ENCODE measurements at places on chromosomes 3 and 15.

DNA sequence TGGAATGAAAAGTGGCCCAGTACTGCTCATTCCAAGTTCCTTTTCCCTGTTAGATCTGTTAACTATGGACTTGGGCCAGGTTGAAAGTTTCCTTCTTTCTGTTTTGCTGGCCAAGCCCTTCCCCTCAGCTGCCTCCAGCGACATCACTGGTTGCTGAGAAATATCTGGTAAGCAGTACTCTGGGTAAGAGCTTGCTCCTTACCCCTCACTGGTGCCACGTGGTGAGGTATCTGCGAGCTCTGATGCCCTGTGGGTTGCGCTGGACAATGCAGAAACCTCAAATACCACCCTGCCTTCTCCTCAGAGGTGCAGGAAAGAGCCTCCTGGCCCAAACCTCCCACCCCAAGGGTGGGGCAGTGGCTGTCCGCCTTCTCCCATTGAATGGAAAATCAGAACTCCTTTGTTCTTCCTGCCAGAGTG, 42.9 kb upstream of the APH1B start:
- peak; percentile 56 for DNase-seq

DNA sequence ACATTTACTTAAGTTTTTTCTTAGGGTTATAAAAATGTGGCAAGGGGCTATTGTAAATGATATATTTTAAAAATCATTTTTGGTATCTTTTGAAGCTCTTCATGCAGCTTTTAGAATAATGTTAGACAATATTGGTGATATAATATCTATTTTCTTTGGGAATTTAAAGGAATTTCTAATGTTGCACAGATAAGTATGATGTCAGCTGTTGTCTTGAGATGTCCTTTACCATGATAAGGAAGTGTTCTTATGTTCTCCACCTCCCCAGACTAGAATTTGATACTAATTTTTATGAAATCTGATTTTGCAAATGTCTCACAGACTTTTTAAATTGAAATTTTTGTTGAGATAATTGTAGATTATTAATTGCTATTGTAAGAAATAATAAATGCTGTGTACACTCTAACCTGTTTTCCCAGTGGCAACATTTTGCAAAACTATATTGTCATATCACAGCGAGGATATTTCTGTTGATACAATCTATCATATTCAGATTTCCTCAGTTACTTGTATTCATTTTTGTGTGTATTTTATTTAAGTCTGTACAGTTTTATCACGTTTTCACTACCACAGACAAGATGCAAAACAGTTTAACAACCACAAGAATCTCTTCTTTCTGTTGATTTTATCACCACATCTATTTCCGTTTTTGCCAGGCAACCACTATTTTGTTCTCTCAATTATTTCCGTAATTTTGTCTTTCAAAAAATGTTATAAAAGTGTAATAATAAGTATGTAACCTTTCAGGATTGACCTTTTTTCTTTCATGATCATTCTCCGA, 55.4 kb downstream of the SPRED1 start:
- DNase-seq, result no peak

DNA sequence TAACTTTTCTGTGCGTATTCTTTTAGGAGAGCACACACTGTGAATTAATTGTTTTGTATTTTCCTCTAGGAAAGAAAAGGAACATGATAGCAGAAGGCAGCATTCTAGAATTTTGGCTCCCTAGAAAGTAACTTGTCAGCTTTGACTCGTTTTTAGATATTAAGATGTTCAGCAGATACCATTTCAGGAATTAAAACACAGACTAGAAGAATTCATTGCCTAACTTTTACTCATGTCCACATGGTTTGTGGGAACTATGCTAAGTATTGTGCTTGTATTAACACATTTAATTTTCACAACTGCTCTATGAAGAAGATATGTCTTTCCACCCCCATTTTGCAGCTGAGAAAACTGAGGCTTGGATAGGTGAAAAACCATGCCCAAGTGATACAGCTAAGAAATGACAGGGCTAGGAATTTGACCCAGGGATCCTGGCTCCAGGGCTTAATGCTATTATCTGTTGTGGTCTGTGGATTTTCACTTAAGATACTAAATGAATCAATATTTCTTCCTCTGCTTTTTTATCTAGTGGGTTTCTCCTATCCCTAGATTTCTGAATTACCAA, 128.8 kb downstream of the MITF start:
- peak; percentile 14 for DNase-seq

- DNase-seq, result no peak
These were observed 159.2 kb downstream of the CNTN6 start for GRCh38 chr3:1252061-1252430.

- DNase-seq, result no peak
These were observed 270.5 kb upstream of the STT3B start for GRCh38 chr3:31262201-31262600.

DNA sequence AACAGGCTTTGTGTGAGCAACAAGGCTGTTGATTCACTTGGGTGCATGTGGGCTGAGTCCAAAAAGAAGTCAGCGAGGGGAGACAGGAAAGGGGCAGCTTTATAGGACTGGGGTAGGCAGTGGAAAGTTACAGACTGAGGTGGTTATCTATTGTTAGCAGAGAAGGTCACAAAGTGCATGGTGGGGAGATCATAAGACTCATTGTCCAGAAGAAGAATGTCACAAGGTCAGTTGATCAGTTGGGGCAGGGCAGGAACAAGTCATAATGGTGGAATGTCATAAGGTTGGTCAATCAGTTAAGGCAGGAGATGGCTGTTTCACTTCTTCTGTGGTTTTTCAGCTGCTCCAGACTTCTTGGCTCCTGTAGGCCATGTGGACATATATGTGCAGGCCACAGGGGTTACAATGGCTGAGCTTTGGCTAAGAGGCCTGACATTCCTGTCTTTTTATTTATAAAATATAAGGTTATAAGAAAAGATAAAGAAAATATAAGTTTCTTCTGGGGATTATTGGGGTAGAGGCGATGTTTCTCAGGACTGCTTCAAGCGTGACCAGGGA, 69.5 kb upstream of the SNTN start:
- peak; percentile 3 for DNase-seq

- DNase-seq, result no peak
These were observed 7.6 kb downstream of the SMAD3 start for GRCh38 chr15:67072958-67073357.

DNA sequence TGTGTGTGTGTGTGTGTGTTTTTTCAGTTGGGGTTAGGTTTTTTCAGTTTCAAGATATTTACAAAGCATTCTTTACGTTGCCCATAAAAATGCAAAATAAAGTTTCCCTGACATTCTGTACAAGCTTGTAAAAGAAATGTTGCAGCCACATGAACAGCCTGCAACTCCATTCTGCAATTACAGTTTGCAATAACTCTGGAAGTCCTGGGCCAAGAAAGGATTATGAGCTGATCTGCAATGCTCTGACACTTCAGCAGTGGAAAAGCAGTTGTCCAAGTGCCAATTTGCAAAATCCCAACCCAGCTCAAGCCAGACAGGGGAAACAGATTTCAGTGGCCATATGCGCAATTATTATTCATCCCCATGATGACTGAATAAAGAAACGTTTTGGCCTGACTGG, 322.1 kb downstream of the MEX3B start:
- DNase-seq, result no peak

DNA sequence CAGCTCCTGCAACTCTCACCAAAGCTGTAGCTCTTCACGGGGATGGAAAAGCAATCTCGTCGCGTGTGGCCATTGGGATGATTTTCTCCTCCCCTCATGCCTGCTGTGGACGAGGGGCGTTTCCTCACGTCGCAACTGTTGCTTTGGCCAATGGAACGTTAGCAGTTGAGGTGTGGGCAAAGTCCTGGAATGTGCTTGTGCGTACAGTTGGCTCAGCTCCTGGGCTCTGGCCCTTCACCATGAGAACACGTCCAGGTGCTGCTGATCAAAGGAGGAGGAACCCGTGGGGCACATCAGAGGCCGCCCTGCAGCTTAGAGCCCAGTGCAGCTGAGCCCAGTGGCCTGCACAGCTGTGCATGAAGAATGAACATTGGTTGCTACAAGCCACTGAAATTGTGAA, 186.1 kb downstream of the TJP1 start:
- DNase-seq, result no peak

DNA sequence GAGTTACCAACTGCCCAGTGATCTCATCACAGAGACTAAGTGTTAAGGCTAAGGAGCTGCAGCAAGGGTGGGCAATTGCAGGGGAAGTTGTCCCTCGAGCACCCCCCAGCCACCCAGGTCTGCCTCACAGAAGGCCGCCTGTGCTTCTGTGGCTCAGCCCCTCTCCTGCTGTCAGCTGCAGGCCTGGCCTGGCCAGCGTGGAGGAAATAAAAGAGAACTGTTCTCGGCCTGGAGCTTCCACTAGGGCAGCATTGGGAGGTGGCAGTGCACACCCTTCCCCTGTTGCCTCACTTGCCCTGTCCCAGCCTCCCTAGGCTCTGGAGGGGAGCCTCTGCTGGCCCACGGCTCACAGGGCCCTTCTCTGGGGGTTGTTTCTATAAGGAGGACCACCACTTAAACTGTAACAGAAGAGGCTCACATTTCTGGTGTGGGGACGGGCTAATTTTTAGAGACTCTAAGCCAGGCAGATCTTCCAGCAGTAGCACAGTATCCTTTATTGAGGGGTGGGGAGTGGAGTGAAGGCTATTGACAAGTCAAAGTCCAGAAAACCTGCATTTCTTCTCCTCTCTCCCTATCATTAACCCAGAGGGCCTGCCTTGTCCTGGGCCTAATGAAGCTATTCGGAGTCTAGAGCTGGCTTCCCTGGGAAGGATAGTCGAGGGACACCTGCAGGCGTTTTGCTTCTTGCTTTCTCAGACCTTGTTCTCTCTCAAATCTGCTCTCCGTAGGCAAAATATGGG, 75.6 kb upstream of the ADPGK start:
- no peak for DNase-seq

DNA sequence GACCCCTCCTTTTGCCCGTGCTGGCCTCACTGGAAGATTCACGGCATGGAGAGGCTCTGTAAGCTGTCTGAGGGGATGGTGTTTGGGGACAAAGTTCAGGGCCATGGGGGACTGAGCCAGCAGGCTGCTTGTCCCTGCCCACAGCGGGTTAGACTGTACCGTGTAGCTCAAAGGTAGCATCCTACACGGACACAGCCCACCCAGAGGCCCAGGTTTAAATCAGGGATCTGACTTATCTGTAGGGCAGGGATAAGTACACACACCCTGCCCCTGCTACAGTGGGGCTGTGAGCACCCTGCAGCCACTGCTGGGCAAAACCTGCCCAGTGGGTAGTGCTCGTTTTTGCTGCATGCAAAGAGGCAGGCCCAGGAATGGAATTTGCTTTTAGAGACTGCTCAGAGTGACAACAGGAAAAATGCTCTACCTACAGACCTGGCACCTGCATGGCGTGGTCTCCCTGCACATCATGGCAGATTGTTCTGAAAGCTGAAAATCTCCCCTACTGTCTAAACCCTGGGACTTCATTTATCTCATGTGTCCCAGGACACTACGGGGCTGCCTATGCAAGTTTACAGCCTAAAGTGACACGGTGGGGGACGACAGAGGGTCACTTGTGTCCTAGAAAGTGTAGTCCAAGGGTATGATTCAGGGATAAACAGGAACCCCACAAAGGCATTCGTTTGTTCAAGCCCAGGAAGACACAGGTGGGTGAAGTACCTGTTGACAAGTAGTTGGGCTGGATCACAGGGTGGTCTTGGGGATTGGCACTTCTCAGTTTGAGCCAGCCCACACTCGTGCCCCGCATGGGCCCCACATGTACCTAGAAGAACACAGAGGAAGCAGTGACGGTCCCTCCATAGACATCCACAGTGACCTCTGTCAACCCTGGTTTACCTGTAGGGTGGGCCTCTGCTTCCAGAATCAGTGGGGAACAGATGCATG, 27.7 kb downstream of the CHDH start:
- DNase-seq, result no peak

DNA sequence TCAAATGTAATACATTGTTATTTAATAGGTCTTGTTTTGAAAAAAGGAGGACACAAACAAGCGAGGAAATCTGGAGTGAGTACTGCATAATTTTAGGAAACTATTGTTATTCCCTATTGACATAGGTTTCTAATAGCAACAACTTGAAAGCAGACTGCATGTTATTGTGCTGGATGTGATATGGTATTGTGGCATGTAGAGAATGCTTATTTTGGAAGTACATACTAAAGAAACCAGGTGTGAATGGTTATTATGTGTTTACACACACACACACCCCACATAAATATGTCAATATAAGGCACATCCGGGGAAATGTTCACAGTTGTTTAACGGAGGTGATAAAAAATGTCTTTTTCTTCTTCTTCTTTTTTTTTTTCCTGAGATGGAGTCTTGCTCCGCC, 5.9 kb upstream of the MORF4L1 start:
- DNase-seq, result no peak

DNA sequence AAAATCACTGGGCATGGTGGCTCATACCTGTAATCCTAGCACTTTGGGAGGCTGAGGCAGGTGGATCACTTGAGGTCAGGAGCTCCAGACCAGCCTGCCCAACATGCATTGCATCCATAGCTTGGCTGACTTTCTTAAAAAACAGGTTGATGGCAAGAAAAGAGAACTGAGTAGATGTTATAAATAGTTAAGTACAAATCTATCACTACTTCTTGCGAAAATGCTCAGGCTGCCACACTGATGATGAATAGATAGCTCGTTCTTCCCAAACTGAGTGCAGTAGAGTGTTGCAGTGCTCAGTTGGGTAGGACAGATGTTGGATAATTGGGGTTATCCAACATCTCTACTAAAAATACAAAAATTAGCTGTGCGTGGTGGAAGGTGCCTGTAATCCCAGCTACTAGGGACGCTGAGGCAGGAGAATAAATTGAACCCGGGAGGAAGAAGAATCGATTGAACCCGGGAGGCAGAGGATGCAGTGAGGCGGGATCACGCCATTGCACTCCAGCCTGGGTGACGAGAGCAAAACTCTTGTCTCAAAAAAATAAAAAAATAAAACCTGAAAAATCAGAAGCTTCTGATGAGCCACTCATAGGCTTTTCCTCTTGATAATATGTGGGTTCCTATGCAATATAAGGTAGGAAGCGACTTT, 1.2 kb downstream of the BTLA start:
- DNase-seq, result no peak

GRCh38 chr3:192897005-192897404, 20.7 kb downstream of the MB21D2 start:
- DNase-seq, result no peak

All from EL (cell line).